Right kidney (tissue), 9 donors: ENCODE measurements at places on chromosomes 5 and 9.

DNA sequence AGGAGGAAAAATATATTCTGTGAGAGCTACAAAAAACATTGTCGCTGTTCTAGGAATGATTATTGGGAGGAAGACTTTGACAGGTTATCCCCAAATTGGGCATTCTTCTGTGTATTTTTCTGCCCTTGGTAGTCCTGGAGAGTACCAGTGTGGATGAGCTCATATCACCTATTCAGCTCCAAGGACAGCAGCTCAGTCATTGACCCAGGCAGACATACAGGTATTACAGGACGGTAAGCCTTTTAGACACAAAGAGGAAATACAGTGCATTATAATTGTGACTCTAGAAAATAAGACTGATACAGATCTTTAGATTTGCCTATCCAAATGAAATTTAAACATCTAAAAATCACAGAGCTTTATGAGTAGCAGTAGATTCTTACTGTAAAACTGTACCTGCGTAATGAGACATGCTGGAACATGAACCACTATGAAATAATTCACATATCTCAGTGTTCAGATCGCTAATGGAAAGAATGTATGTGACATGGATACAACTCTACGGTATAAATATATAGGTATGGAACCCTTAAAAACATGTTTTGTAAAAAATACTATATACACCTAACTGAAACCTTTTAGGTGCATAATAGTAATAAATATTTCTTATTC is 56.0 kb downstream of the PLK2 start:
- no peak for DNase-seq

GRCh38 chr5:168471785-168472184 is 14.5 kb upstream of the RARS1 start:
- no peak for DNase-seq

- DNase-seq, result no peak
These were observed 115.7 kb downstream of the ESM1 start for GRCh38 chr5:54869691-54870090.

DNA sequence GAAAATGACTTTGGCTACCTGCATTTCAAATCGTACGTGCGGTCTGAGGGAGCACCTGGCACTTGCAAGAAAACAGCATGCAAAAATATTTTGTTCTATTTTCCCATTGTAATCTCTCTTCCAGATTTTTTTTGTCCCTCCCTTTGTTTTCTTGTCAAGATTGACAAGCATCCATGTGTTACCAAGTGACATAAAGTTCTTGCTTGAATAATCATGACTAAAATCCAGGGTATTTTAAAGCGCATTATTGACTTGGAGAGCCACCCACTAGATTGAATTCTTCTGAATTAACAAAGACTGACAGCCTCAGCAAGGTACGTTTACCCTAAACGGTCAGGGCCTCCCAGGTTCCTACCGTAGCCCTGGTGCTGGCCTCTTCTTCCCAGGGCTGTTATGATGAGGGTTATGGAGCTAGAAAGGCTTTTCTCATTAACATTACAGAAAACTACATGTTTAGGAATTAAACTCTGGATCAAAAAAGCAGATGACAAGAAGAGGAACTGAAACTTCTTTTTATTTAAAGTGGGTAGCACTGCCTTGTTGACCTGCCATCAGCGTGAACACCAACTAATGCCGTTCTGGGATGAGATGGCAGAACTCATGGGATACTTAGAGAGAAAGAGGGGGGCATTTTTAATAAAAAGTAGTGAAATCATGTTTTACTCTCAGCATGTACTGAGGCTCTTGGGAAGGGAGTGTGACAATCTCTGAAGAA is 297.0 kb downstream of the EFNA5 start:
- DNase-seq, result no peak

DNA sequence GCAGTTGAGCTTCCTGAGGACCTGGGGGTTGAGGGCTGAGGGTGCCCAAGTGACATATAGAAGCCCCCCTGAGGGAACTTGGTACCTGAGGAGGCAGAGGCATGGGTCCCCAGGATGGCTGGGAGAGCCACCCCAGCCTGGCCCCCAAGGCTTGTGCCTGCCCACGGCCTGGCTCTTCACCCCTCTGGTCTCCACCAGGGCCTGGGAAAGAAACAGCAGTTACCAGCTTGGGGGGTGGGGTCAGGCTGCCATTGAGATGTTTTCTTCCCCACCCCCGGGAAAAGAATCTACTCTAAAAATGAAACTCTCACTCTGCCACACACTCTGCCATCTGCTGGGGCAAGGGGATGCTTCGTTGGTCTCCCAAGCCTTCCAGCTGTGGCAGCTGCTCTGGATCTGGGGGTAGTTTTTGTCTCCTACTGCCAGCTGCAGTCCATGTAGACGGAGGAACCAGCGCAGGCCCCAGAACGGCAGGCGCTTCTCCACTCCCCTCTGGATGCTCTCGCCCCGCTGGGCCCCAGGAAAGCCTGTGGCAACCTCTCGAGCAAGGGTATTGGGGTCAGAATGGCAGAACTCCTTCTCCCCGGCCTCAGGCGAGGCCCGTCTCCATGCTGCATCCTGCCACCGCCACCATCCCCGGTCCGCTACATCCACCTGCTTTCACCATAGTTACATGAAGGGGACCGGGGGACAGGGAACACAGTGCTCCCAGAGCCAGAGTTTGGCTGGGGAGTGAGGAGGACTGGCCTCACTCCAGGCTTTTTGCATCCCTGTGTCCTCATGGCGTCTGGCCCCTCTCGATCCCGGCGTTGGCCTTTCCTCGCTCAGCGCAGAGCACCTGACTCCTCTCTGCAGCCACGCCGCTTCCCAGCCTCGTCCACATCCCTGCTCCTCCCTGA is 123.5 kb downstream of the DAB2IP start:
- DNase-seq, result no peak

- no peak for DNase-seq
These were observed 93.1 kb downstream of the MED27 start for GRCh38 chr9:131986576-131986975.

DNA sequence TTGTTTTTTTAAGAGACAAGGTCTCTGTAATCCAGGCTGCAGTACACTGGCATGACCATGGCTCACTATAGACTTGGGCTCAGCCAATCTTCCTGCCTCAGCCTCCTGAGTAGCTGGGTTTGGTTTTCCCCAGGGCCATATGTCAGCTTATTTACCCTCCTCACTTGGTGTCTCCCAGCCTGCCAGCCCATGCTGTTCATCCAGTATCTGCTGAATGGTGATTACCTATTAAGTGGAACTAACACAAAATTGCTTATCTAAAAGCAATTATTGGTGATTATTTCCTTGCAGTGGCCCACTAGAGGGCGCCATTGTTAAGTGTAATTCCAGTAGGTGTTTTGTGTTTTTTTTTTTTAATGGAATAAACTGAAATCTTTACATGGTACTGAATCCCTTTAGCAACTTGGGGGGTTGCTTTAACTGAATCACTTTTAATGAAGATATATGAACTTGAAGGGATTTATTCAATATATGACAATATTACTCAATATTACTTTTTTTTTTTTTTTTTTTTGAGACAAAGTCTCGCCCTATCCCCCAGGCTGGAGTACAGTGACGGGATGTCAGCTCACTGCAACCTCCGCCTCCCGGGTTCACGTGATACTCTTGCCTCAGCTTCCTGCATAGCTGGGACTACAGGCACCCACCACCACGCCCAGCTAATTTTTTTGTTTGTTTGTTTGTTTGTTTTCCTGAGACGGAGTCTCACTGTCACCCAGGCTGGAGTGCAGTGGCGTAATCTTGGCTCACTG is 13.8 kb downstream of the EXOSC2 start:
- DNase-seq, result peak; percentile 38

DNA sequence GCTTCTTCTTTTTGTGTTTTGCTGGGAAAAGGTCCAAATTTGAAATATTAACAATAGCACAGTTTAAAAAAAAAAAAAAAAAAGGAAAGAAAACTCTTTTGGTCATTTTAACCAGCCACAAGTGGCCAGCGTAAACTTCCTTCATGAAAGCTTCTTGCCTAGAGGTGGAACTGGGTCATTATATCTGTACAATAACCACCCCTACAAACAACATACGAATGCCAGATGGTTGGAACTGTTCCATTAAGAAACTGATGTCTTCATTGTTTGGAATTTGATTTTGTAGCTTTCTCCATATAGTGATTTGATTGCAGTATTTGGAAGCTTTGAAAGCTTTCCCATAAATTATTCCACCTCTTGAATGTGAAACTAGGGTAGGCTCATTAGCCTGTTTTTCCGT is 18.3 kb upstream of the LPAR1 start:
- no peak for DNase-seq

DNA sequence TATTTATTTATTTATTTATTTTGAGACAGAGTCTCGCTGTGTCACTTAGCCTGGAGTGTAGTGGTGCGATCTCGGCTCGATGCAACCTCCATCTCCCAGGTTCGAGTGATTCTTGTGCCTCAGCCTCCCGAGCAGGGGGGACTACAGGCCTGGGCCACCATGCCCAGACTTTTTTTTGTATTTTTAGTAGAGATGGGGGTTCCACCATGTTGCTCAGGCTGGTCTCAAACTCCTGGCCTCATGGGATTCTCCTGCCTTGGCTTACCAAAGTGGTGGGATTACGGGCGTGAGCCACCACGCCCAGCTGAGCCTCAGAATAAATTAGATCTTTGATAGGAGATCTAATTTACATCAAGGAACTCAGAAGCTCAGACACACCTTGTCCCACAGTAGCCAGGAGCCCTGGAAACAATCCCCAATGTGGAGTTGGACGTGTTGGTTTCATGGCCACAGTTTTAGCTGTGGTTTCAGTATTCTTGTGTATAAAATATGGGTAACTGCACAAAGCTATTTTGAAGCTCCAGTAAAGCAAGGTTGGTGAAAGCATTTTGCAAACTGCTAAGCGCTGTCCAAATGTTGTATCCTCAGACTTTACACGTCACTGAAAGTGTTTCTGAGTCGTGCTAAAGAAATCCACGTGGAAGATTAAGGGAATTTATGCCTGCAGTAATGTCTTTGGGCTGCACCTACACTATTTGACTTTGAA is 3.0 kb upstream of the HNRNPAB start:
- DNase-seq, result no peak

- DNase-seq, result no peak
These were observed 116.0 kb downstream of the NMUR2 start for GRCh38 chr5:152288917-152289595.

GRCh38 chr5:84332106-84332505 is 52.6 kb downstream of the EDIL3 start:
- DNase-seq, result no peak

DNA sequence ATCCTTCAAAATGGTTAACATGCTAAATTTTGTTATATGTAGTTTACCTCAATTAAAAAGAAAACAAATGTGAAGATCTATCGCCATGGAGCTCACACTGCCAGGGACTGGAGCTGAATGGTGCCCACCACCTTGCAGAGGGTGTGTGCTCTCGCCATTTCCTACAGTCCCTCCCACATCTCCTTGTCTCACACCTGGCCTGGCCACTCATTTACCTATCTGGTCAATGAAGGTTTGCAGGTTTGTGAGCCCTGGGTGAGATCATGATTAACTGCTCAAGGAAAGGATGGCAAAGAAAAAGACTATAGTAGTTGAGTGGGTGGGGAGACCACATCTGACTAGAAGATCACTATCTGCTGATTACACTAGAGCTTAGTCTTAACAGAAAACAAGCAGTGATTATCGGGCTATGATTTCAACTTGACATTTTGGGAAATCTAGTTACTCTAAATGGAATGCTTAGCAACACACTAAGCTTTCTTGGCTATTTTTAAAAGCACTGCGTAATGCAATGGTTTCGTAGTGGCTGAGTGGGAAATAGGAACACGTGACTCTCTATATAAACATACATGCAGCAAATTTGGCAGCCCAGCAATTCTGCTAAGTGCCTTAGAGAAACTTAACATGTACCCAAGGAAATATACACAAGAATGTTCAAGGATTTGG is 27.3 kb downstream of the PUM3 start:
- DNase-seq, result no peak

- no peak for DNase-seq
These were observed 17.3 kb downstream of the EXOC3 start for GRCh38 chr5:460273-460625.

DNA sequence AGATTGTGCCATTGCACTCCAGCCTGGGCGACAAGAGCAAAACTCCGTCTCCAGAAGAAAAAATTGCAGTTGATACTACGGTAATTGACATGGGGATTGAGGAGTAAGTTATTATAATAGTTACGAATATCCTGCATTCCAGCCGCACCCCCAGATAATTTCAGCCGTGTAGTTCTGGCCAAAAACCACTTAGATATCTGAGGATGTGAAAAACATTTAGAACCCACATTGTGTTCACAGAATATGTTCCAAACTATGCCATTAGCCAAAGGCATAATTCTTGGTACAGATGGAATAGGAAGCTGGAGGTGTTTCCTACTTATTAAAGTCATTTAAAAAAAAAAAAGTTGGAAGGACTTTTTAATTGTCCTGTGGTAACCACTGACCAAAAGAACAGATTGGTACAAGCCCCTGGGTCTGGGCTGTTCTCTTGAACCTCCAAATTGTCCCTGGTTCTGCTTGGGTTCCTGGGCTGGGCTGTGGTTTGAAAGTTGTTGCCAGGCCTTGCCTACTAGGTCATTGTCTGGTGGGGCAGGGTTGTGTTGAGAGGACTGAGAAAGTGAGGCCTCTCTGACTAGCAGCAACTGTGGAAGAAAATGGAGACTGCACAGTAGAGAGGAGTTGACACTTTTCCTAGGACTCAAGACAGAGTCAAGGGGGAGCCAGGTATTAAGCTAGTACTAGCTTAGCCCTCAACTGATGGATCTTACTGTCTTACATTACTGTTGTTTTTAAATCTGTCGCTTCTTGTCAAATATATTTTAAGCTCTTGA is 198.8 kb downstream of the NR3C1 start:
- DNase-seq, result no peak

DNA sequence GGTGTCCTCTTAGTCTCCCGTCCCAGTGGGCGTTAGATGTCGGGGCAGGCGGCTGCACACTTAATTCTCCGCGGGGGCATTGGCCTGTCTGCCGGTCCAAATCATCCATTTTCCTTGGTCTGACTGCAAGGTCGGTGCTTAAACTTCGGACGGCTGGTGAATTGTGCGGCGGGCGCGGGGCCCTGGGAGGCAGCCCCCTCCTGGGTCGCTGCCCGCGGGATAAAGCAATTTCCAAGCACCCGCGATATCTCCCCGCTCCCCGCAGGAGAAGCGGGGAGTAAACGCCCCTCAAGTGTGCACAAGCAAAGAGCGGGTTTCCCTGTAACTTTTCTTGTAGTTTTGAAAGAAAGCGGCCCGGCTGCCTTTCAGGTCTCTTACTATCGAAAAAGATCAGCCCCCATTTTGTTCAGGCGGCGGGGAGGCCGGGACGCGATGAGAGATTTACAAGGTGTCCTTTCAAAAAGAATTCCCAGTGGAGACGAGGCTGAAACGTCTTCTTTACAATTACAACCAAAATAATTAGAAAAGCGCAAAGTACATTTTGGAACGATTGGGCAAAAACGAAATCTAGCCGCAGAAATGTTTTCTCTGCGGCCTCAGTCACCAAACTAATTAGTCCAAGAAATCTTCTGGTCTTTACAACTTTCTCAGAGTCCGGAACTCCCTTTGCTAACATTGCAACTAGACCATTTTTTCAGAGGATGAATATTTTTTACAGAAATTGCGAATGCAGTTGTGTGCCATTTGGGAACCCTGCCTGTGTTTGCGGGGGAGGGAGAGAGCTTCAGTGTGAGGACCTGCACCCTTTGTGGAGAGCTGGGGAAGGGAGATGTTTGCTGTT is 1.8 kb downstream of the IRX1 start:
- DNase-seq, result peak; percentile 76

- DNase-seq, result no peak
These were observed 22.1 kb downstream of the LCP2 start for GRCh38 chr5:170275376-170275994.

GRCh38 chr5:110195288-110195687 is 505.6 kb downstream of the MAN2A1 start:
- no peak for DNase-seq
